ENCODE measurements at places on chromosomes 13 and 19. TPM values are rescaled to one million over a fixed set of nuclear protein-coding genes. Genes with fewer than 3 reads are reported as not detected.

Gene PSG11
- polyA plus RNA-seq: not detected

Gene CEACAM1
- 11.4 TPM for polyA plus RNA-seq

Gene DGKH
- 1.4 TPM for polyA plus RNA-seq

Gene SHISA7
- polyA plus RNA-seq: 0.11 TPM

Gene CFAP97D2
- not detected for polyA plus RNA-seq

Gene ZNF888
- polyA plus RNA-seq: 2.8 TPM

Gene ZNF723
- polyA plus RNA-seq: not detected

Gene LILRB3
- 29.9 TPM for polyA plus RNA-seq

Gene CD209
- polyA plus RNA-seq: 1.3 TPM

Gene ZNF540
- 0.79 TPM for polyA plus RNA-seq

Gene ZNF98
- polyA plus RNA-seq: 13.1 TPM
